ENCODE measurements at places on chromosomes 1 and 21.

- DNase-seq: no peak
These were observed 50.3 kb downstream of the TRAF5 start for GRCh38 chr1:211376807-211377470.

DNA sequence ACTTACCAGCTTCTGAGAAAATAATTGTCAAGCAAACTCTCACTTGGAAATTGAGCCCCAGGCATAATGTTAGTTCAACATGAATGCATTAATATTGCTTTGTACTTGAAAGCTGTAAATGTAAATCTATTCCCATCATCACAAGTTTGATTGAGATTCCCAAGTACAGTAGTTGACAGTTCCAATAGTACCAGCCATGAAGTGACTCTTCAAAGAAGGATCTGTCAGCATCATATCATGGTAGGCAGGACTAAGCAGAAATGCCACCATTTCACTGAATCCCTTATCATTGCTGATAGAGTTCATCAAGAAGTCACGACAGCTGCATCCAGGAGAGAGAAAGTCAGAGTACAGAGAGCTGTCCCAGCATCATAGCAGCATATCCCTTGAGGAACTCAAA is 348.7 kb downstream of the OMA1 start:
- DNase-seq: no peak

- no peak for DNase-seq
These were observed 69.3 kb downstream of the EPB41 start for GRCh38 chr1:28983509-28984310.

GRCh38 chr1:117501281-117501680 is 104.6 kb upstream of the TENT5C start:
- DNase-seq: no peak

GRCh38 chr1:201181726-201182125 is 8.9 kb upstream of the IGFN1 start:
- DNase-seq: no peak

GRCh38 chr1:90357995-90358394 is 359.1 kb downstream of the BARHL2 start:
- no peak for DNase-seq

DNA sequence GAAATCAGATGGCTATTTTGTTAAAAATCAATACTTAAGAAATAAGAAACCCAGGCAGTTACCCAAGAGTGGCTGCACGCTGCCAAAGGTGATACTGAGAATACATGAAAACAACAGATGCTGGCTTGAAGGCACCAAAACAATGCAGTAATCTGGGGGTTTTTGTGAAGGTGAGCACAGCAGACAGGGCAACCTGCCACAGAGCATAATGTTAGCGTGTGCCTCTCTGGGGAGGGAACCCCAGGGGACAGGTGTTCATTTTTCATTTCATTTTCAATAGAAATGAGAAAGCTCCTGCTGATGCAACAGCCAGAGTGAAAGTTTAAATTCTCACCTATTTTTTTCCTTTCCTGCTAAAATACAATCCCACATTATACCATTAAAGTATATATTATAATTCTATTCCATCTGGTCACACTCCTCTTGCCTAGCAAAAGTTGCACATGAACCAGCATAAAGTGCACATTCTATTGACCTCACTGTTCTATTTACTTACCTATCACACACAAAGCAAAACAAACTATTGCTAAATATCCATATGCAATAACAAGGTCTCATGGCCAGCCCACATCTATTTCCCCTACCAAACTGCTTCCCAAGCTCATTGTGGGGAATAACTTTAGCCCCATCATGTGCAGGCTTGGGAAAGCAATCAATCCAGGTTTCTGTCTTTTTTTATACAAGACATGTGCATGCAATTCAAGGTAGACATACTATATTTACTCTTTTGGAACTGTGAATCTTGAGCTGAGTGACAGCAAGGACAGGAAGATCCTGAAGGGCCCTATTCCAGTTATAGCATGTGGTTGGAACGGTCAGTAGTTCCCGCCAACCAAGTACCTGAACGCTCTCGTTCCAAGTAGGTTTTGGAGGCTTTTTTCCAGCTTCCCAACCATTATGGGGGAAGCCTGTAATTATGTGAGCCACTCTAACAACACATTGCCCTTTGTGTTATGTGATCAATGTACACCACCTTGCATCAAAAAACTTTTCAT is 173.6 kb downstream of the RERE start:
- DNase-seq: peak; percentile 63

DNA sequence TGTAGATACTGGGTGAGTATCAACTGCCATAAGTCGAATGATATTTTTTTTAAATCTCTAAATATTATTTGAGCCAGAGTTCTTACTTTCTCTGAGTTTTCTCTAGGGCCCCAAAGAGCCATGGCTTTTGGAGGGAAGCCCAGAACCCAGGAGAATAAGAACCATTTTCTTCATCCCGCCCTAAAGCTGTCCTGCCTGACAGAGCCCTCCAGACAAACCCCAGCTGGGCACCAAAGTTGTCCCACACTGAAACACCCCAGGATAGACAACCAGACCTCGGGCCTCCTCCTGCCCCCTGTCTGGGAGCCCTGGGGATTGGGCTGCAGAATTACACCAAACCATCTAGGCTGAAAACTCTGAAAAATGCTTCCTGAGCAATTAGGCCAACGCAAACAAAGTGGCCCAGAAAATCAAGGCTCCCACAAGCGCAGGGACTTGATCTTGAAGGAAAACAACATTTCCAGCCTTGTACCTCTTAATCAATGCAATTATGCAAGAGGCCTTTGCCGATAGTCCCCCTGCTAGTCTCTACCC is 113.1 kb downstream of the RRAGC start:
- no peak for DNase-seq

- no peak for DNase-seq
These were observed 15.7 kb downstream of the ATPAF1 start for GRCh38 chr1:46652321-46653100.

DNA sequence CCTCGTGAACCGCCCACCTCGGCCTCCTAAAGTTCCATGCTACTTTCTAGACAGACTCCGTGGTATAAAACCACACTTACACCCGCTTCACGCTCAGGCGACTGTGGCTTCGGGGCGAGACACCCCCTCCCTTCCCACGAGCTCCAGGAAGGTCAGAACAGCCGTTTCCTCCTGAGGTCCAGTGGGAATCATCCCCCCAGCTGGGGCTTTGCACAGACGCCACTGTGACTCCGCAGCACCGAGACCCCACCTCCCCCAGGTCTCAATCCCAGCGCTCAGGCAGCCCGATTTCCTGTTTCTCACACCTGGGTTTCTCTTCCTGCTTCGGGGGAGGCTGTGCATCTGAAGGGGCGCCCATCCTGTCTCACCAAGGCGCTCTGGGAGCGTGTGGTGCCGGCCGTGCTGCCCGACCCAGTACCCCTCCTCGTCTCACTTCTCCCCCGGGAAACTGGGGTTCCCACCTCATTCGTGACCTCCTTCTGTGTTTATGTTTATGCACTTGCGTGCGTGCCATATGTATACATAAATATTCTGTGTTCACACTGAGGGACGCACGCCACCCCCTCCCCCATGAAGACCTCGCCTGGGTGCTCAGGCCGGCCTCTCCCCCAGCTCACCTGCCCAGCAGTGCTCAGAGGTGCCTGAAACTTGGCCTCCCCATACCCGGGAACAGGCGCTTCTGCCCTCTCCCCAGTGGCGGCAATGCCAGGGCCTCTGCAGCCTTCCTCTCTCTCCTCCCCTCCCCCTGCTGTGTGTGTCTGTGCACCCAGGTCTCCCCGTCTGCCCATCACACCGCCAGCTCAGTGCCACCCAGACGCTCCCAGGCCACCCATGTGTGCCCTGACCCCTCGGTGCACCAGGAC is 14.6 kb downstream of the SLC35E2B start:
- no peak for DNase-seq

DNA sequence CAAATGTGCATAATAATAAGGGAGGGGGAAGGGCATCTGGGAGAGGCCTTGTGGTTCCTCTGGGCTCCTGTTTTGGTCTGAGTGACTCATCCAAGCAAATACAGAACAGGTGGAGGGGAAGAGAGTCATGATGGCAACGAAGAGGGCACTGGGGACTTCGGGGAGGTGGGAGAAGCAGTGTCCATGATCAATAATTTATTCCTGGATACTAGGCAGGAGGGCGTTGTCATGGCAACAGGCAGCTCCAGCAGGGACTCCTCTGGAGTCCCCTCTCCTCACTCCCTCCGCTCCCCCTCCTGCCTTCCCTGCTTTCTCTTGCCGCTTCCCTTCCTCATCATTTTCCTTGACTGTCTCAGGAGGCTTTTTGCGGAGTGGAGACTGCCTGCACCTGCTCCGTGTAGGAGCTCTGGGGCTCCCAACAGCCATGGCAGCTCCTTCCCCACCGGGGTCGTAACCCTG is 12.3 kb upstream of the NFASC start:
- no peak for DNase-seq

DNA sequence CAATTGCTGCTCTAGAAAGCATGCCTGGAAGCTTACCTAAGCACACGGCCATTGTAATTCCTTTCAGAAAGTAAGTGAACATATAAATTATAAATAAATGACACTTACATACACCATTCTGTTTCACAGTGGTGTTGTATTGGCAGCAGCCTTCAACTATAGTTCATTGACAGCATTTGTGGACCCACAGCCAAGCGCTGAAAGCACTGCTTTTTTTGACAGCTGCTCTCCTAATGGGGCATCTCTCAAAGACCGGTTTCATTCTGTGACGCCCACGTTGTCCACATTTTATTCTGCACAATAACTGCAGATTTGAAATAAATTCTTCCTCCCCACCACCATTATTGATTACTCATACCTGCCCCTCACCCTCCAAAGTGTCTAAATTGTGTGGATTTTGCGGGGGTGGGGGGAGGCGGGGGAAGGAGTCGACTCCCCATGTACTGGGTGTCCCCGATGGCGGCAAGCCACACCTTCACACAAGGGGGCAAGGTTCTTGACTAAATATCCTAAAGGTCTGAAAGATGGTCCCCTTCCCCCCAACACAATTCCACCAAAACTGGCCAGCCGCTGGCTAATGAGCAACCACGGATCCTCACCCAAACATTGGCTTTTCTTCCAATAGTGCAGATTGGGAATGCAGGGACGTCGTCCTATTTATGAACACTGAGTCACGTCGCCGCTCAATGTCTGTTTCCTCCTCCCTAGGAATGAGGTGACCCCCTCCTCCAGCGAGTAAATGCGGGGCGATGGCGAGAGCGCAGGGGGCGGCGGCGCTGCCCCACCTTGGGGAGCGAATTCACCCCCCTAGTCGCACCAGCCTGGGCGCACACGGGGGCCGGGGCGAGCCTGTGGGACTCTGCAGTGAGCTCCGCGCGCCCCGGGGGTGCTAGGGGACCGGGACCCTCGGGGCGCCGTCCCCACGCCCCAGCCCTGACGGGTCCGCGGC is 960 bp downstream of the RCAN1 start:
- no peak for DNase-seq

GRCh38 chr1:44720281-44720680 is 10.7 kb downstream of the RNU5D-1 start:
- DNase-seq: no peak

DNA sequence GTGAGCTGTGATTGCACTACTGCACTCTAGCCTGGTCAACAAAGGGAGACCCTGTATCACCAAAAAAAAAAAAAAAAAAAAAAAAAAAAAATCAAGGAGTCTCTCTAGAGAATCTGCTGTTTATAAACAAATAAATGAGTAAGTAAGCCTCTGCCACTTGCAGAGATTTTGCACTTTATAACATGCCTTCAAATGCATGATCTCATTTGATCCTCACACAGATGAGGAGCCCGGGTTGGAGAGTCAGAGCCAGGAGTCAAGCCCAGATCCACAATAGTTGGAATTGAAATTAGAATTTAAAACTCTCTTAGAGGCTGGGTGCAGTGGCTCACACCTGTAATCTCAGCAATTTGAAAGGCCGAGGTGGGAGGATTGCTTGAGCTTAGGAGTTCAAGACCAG is 4.0 kb downstream of the PRELP start:
- DNase-seq: no peak

GRCh38 chr21:39125752-39126485 is 57.3 kb downstream of the PSMG1 start:
- DNase-seq: peak; percentile 38

- no peak for DNase-seq
These were observed 84.2 kb upstream of the FGGY start for GRCh38 chr1:59212706-59213105.

- no peak for DNase-seq
These were observed 608 bp upstream of the MX2 start for GRCh38 chr21:41361053-41361785.

DNA sequence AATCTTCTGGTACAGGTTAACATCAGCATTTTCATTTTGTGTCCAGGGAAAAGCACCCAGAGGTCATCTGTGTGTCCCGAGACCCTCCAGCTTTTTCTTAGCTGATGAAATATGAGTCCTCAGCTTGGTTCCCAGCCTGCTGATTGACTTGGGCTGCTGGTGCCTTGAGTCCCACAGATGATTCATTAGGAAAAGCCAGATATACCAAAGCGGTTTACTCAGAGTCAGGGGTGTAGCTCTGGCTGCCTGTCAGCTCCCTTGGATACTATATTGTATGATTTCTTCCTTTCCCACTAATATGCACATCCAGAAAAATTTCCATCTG is 43.7 kb upstream of the MAB21L3 start:
- DNase-seq: no peak

GRCh38 chr1:154627257-154628120 is 19.5 kb upstream of the ADAR start:
- peak; percentile 92 for DNase-seq

- no peak for DNase-seq
These were observed 41.1 kb upstream of the IL20 start for GRCh38 chr1:206824331-206824730.

GRCh38 chr1:205569411-205570172 is 62.2 kb downstream of the ELK4 start:
- DNase-seq: no peak

- no peak for DNase-seq
These were observed 7.2 kb upstream of the BECN2 start for GRCh38 chr1:241950390-241950789.

GRCh38 chr1:19262047-19262446 is 10.4 kb downstream of the MRTO4 start:
- DNase-seq: no peak

DNA sequence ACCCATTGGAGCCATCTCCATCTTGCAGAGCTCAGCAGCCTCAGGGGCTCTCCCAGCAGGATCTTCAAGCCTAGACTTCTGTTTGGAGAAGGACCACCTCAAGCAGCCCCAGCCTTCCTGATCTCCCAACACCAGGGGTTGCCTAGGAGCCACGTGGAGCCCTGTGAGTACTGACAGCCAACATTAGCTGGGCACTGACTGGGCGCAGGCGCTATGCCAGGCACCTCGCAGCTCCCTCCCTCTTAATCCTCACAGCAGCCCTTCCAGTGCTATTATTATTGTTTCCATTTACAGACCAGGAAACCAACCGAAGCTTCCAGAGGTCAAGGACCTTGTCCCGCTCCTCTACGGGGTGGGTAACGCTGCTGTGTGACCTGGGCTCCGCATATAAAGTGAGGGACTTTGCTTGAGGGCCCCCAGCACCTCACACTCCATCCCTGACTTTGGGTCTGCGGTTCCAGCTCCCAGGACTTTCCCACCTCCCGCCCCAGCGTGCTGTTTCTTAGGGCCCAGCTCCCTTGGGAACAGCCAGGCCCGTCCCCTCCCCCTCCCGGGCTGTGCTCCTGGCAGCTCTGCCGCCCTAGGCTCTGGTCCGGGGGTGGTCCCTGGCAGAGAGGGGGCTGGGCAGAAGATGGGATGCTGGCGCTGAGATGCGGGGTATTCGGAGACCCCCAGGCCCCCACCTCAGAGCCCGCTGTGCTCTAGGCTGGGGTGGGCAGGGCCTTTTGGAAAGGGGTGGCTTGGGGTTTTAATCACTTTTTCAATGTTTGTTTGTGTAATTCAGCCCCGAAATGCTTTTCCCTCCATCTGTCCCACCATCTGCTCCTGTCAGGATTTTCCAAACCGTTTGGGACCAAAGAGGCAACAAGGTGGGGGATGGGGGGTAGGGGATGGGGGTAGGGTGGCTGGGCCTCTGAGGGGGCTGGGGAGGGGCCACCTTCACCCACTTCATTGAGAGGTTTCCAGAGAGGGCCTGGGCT is 4.1 kb upstream of the HPCA start:
- DNase-seq: no peak
